ENCODE measurements at places on chromosomes 2 and 18. TPM values are rescaled to one million over a fixed set of nuclear protein-coding genes. Genes with fewer than 3 reads are reported as not detected.

The C2orf15 gene
- 3.2 TPM for total RNA-seq

The NGEF gene
- total RNA-seq: not detected

The TBR1 gene
- not detected for total RNA-seq

DNA sequence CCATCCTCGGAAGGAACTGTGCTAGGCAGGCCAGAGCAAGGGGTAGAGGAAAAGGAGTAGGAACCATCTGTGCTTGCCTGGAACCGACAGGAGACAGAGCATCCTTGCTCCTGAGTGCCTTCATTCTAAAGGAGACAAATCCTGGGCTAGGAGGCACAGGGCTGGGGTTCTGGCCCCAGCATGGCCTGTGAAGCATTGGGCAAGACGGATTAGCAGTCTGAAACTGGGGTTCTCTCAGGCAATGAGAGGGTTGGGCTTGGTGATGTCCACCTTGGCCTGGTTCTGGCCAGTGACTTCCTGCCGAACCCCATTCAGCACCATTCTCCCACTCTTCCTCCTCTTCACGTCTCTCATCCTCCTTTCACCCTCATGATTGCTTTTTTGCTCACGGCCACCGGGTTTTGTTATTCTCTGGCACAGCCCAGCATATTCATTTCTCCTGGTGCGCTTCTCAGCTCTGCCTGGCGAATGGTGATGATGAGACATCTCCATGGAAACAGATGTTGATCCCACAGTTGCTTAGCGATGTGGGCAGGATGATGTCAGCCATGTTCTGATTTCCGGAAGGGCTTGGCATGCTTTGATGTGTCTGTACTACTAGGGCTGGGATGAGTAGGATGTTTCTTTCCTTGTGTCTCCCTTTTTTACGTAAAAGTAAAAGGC is 127.7 kb downstream of the CAPN13 start:
- H3K4me3 ChIP-seq: no peak overlapping the region
- peak; percentile 18 for DNase-seq
- no peaks in the 10 kb centered on the region for H3K4me1 ChIP-seq
- no peak overlapping the region for H3K27ac ChIP-seq
- H3K27me3 ChIP-seq: no peaks in the 10 kb centered on the region

DNA sequence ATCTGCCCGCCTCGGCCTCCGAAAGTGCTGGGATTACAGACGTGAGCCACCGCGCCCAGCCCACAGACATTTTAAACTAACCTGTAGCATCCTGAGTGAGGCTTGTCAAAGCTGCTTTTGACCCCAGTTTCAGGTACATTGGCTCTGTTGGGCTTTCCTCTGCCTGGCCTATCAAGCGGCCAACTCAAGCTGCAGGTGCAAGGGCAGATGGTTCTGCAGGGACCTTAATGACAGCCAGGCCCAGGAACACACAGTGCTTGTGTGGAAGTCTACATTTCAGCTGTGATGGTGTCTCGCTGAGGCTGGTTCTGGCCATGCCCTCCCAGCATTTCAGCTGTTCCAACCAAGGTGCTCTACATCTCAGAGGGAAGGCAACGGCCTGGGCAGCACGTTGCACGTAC is 18.4 kb downstream of the INPP4A start:
- H3K4me1 ChIP-seq: peaks cover 98% of the 10 kb centered on the region
- no peak for DNase-seq
- H3K36me3 ChIP-seq: no peaks in the 10 kb centered on the region
- H3K27ac ChIP-seq: peak overlapping the region; percentile 71

DNA sequence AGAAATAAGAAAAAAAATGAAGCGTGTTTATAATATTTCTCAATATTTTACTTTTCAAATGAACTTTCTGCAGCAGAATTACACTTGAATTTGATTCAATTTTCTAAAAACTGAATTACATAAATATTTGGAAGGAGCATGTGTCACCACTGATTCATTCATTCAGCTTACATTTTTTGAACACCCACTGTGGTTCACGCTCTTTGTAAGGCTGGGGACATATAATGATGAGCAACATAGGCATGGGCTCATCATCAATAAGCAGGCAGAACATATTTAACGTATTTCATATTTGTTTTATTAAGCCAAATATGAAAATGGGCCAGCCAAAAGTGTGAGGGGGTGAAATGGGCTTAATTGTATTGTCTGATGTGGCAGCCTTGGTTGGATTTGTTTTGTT is 209.1 kb downstream of the CTNNA2 start:
- no peaks in the 10 kb centered on the region for H3K36me3 ChIP-seq
- H3K4me3 ChIP-seq: no peak overlapping the region
- no peak for DNase-seq
- H3K27me3 ChIP-seq: no peaks in the 10 kb centered on the region
- H3K27ac ChIP-seq: no peak overlapping the region
- H3K4me1 ChIP-seq: no peaks in the 10 kb centered on the region

GRCh38 chr18:56538746-56539145 is 99.6 kb downstream of the TXNL1 start:
- no peak overlapping the region for H3K27ac ChIP-seq
- no peaks in the 10 kb centered on the region for H3K36me3 ChIP-seq
- no peaks in the 10 kb centered on the region for H3K27me3 ChIP-seq
- no peak overlapping the region for H3K4me3 ChIP-seq
- H3K4me1 ChIP-seq: no peaks in the 10 kb centered on the region

GRCh38 chr2:118119158-118119727 is 31.0 kb downstream of the INSIG2 start:
- DNase-seq: no peak
- no peak overlapping the region for H3K27ac ChIP-seq
- H3K27me3 ChIP-seq: no peaks in the 10 kb centered on the region
- no peaks in the 10 kb centered on the region for H3K36me3 ChIP-seq
- no peaks in the 10 kb centered on the region for H3K4me1 ChIP-seq
- H3K4me3 ChIP-seq: no peak overlapping the region

DNA sequence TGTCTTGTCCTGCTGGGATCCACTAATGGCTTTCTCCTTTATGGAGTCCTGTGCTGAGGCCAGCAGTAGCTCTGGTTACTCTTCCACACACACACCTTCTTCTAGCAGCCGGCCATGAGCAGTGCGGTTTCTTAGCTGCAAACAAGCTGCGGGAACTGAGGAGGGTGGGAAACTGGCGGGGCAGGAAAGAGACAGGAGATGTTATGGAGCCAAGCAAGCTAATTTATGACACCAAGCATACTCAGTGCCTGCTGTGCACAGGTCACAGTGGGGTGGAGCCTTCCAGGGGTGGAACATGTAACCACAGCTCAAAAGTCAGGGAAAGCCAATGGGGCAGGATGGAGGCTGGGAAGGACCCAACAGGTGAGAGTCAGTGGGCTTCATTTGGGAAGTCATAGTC is 180.8 kb downstream of the FAM210A start:
- H3K4me1 ChIP-seq: peaks cover 5% of the 10 kb centered on the region
- H3K36me3 ChIP-seq: no peaks in the 10 kb centered on the region
- no peak overlapping the region for H3K27ac ChIP-seq
- DNase-seq: no peak
- H3K4me3 ChIP-seq: no peak overlapping the region

DNA sequence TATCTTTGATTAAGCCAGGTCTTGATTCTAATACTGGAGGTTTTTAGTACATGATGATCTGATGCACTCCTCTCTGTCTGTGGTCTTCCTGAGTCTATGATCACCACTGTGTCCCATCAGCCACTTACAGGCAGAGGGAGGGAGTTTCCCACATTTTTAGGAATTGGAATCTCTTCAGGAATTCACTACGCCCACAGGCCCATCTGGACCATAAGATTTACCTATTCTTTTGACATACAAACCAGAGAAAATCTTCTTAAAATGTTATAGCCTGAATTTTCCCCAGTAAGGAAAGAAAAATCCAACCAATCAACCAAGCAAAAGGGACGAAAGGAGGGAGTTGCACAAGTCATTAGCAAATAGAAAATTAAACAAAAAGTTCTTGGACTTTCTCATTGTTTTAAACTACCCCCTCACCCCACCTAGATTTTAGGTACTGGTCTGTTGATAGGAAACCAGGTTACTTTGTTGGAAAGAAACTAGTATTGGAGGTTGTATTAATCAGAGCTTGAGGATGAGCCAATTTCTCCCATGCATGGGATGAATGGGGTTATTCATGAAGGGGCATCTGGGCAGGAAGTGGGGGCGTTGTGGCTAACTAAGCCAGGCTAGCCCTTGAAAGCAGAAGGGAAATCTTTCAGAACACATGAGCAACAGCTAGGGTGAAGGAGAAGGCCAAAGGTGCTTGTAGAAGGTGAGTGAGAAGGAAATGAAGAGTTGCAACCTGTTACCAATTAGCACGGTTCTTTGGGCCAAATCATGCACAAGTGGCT is 328.2 kb upstream of the MEX3C start:
- no peak overlapping the region for H3K27ac ChIP-seq
- no peak overlapping the region for H3K4me3 ChIP-seq
- no peaks in the 10 kb centered on the region for H3K36me3 ChIP-seq
- no peaks in the 10 kb centered on the region for H3K4me1 ChIP-seq

DNA sequence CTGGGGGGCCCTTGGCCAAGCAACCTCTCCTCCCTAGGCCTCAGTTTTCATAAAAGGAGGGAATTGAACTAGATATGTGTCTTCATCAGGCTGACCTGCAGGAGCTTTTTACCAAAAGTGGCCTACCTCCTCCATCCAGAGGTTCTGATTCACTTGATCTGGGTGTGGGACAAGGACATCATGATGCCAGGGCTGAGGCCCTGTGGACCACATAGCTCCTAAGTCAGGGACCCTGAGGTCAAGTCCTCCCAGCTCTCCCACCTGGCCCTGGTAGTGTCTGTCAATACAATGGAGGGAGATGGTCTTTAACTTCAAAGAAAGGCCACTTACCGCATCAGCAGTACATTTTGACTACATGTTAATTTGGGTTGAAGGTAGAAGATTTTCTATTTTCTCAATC is 10.4 kb downstream of the IL1RN start:
- no peak for DNase-seq
- no peaks in the 10 kb centered on the region for H3K27me3 ChIP-seq
- H3K4me3 ChIP-seq: no peak overlapping the region
- H3K36me3 ChIP-seq: no peaks in the 10 kb centered on the region
- H3K4me1 ChIP-seq: peaks cover 12% of the 10 kb centered on the region
